ENCODE measurements at places on chromosomes 6 and 20.

DNA sequence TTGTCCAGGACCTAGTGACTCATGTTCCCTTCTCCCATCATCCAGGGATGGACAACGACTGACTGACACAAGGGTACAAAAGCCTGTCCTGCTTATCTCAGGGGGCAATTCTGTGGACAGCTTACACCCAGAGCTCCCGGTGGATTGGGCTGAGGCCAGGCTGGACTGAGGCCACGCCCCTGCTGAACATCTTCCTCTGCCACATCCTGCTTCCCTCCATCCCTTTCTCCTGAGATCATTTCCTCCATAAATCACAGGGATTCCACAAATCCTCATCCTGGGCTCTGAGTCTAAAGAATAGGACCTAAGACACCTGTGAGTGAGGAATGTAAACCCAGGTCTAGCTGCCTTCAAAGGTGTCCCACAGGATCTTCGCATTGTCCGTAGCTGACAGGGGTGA, 30.4 kb upstream of the RNF24 start:
- DNase-seq: no peak

- no peak for DNase-seq
These were observed 16.3 kb upstream of the PDE10A start for GRCh38 chr6:165679326-165679725.

DNA sequence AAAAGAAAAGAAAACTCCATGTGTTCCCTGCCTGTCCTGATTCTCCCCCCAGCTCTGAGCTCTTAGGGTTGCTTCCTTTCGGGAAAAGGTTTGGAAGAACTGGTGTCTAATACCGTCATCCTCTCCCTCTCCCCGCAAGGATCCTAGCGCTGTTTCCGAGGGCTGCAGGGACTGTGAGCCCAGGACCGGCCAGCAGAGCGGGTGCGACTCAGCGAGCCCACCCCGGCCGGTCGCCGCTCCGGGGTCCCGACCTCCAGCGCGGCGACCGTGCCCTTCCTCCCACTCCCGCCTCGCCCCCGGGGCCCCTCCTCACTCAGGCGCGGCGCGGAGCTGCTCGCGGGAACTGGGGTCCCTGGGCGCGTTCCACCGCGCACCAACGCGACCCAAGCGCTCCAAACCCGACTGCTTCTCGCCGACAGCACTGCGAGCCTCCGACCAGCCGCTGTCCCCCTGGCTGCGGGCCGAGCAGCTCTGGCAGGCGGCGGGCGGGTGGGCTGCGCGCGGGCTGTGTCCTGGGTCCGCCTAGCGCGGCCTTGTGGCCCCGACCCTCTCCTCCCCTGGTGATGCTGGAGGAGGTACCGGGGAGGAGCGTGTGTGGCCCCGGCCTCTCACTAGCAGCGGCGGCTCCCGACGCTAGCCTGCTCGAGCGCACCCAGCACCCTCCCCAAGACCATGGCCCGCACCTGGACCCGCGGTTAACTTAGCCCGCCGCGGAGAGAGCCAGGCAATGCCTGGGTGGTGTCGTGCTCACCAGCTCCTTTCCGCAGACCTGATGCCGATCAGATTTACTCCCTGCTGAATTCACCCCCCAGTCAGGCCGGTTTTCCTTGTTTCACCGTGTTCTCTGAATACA, at the start of gene PLA2G7:
TSS of gene PLA2G7 (minus strand) at position 509 of the 853 bp plus-strand sequence. CDS start 12,484 bp downstream, outside the sequence.
- DNase-seq: no peak

- no peak for DNase-seq
These were observed 136.0 kb downstream of the MTHFD1L start for GRCh38 chr6:151001387-151002056.

GRCh38 chr6:151141685-151142084, 98.1 kb upstream of the AKAP12 start:
- no peak for DNase-seq

- DNase-seq: no peak
These were observed 3.8 kb downstream of the ZNF335 start for GRCh38 chr20:45968081-45968671.

- DNase-seq: no peak
These were observed 368.5 kb upstream of the EPHA7 start for GRCh38 chr6:93787841-93788240.

GRCh38 chr20:6152777-6153176, 29.9 kb upstream of the FERMT1 start:
- DNase-seq: no peak

- DNase-seq: no peak
These were observed 140.7 kb downstream of the SOX4 start for GRCh38 chr6:21734204-21734603.

DNA sequence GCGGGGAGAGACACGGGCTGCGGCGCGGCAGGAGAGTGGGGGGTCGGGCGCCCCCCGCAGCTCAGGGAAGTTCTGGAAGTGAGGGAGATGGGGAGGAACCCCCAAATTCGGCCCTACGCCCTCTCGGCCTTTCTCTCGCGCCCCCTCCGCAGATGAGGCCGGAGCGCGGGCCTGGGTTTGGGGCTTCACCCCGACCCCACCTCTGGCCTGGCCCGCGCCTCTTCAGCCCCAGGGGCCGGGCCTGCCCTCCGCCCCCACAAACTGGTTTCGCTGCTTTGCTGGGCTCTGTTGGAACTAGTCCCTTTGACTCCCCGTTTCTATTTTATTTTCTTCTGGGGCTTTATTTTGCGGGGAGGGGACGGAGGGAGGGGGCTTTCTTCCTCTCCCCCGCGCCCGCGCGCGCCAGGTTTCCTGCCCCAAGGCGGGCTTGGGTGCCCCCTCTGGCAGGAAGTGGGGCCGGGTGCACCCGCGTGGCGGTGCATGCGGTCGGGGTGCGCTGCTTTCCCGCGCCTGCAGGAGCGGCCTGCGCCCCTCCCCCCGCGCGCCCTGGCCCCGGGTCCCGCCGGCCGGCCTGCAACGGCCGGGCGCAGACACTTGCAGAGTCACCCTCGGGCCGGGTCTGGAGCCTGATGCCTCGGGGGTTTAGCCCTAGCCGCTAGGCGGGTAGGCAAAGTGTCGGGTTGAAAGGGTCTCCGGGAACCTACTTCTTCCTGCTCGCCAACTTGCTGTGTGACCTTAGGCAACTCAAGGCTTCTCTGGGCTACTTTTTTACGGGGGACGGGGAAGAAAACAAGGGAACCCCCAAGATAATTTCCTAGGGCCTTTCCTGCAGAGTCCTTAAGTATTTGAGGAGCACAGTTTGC, 1.3 kb downstream of the HMGA1 start:
- DNase-seq: peak; percentile 71

- DNase-seq: peak; percentile 6
These were observed 2.8 kb downstream of the KCNQ5 start for GRCh38 chr6:72624557-72625160.

GRCh38 chr6:81734081-81734480, 18.4 kb downstream of the TENT5A start:
- no peak for DNase-seq

DNA sequence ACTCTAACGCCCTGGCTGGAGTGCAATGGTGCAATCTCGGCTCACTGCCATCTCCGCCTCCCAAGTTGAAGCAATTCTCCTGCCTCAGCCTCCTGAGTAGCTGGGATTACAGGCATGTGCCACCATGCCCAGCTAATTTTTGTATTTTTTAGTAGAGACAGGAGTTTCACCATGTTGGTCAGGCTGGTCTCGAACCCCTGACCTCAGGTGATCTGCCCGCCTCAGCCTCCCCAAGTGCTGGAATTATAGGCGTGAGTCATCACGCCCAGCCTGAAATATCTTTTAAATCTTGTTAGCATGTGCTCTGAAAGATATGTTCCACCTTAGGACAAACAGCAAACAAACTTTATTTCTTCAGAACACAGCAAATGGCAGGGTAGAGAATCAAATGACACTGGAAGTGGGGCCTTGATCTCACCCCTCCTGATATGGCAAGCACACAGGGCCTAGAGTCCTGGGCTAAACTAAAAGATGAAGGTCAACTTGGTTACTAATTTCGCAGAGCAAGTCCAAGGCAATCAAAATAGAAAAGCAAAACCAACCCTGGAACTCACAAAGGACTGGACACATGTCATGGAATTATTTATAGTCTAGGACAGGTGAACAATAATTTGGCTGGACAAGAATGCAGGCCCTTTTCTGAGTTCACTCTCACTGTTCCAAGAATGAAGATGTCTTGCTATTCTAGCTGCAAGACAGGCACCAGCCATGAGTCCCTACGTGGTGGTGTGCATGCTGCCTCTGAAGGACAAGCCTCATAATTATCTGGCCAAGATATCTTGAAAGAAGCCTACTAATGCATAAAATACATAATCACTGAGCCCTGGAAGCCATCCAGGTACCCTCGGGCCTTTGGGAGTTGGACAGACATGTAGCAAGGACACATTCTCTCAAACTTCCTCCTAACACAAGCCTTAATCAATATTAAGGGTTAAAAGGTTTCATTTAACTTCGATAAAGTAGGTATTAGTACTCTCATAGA, 35.6 kb downstream of the B4GALT5 start:
- DNase-seq: no peak

Data from CD4-positive, alpha-beta T cell treated with Interleukin-6 at 100 ng/mL for 8 hours (primary cell).